ENCODE measurements at places on chromosomes 6 and 20.

DNA sequence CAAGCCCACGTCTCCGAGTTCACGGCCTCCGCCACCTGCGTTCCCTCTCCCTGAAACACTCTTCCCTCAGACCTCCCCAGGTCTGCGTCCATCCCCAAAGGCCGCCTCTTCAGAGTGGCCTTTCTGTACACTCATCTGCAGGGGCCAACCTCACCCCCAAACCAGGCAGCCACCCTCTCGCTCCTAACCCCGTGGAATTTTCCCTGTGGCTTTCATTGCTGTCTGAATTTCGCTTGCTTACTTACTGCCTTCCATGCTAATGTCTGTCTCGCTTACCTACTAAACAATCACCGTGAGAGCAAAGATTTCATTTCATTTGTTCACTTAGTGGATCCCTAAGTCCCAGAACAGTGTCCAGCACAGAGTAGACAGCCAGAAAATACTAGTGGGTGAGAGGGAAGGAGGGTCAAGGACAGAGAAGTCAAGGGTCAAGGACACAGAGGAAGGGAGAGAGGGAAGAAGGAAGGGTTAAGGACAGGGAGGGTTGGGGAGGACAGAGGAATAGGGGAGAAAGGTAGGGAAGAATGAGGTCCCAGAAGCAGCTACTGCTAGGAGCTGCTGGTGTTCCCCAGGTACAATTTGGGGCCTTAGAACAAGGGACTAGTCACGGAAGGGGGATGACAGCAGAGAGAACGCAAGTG lies 114.7 kb downstream of the NFATC2 start:
- no peak overlapping the region for H3K4me3 ChIP-seq
- no peak for DNase-seq
- peaks cover 9% of the 10 kb centered on the region for H3K4me1 ChIP-seq
- H3K36me3 ChIP-seq, result peaks cover 11% of the 10 kb centered on the region
- H3K27me3 ChIP-seq, result no peaks in the 10 kb centered on the region
- H3K27ac ChIP-seq, result no peak overlapping the region

DNA sequence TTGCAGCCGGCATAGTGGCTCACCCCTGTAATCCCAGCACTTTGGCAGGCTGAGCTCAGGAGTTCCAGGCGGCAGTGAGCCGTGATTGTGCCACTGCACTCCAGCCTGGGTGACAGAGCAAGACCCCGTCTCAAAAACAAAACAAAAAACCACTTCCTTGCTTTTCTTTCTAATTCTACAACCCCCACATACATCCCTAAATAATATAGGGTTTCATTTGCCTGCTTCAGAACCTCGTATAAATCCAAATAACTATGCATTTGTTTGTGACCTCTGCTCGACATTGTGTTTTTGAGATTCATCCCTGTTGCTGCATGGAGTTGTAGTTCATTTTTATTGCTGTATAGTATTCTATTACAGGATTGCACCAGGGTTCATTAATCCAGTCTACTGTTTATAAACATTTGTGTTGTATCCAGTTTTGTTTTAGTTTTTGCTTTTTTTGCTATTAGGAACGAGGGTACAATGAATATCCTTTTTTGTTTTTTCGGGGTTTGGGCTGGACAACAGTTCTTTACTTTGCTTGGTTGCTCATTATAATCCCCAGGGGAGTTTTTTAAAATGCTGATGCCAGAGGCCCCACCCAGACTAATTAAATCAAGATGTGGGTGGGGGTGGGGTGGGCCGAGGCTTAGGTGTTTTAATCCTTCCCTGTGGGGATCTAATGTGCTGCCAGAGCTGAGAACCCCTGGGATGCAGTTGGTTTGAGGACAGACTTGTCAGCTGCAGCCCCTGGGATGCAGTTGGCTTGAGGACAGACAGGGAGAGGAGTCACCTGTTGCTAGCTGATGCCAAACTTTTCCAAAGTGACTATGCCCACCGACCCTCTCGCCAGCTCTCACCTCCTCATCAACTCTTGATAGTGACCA lies 2.4 kb upstream of the SNAI1 start:
- DNase-seq, result peak; percentile 19
- no peaks in the 10 kb centered on the region for H3K36me3 ChIP-seq
- H3K27ac ChIP-seq, result no peak overlapping the region
- no peak overlapping the region for H3K4me3 ChIP-seq
- no peaks in the 10 kb centered on the region for H3K27me3 ChIP-seq
- peaks cover 11% of the 10 kb centered on the region for H3K4me1 ChIP-seq

- no peak overlapping the region for H3K27ac ChIP-seq
- H3K36me3 ChIP-seq, result no peaks in the 10 kb centered on the region
- no peaks in the 10 kb centered on the region for H3K27me3 ChIP-seq
- no peak overlapping the region for H3K4me3 ChIP-seq
- no peak for DNase-seq
- peaks cover 5% of the 10 kb centered on the region for H3K4me1 ChIP-seq
Observed at GRCh38 chr6:32815115-32815514, 1.7 kb downstream of the HLA-DOB start.

- H3K4me1 ChIP-seq, result peaks cover 18% of the 10 kb centered on the region
- peak; percentile 75 for DNase-seq
- peak overlapping the region; percentile 38 for H3K4me3 ChIP-seq
- peaks cover 6% of the 10 kb centered on the region for H3K27me3 ChIP-seq
- H3K27ac ChIP-seq, result no peak overlapping the region
Observed at GRCh38 chr6:41442800-41443501, 103.2 kb upstream of the FOXP4 start.

DNA sequence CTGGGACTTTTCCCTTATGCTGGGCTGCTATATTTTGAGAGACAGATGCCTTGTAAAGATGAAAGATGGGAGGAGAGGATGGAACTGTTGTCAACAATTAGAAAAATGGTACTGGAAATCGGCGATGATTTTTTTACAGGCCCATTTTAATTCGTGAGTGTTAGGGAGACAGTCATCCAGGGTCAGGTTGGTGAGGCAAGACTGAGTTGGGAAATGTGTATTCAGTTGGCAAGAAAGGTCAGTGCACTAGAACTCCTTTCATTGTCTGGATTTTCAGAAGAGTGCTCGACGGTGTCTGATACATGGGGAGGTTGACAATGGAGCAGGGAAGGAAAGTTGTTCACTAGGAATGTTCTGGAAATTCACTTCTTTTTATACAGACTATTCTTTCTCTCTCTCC lies 394.4 kb downstream of the QKI start:
- no peak overlapping the region for H3K27ac ChIP-seq
- no peaks in the 10 kb centered on the region for H3K4me1 ChIP-seq
- no peak overlapping the region for H3K4me3 ChIP-seq
- no peaks in the 10 kb centered on the region for H3K27me3 ChIP-seq

DNA sequence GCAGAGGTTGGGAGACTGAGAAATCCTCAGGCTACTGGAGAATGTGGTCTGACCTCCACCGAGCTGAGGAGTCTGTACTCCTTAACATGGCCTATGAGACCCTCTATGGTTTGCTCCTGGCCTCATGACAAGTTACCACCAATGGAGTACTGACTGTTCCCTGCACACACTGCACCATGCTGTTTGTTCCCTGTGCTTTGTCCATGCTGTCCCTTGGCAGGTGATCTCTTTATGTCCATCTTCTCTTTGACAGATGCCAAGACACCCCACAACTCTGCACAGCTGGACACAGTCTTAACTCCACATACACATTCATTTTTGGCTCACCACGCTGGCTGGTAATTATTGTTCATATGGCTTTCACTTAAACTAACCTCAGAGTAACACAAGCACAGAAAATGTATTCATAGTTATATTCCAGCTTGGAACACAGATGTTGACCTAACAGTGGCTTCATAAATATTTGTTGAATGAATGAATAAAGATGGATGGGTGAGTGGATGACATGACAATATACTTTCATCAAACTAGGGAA lies 258.0 kb downstream of the ATXN1 start:
- no peak overlapping the region for H3K4me3 ChIP-seq
- H3K36me3 ChIP-seq, result no peaks in the 10 kb centered on the region
- no peaks in the 10 kb centered on the region for H3K27me3 ChIP-seq
- peaks cover 5% of the 10 kb centered on the region for H3K4me1 ChIP-seq
- DNase-seq, result no peak

DNA sequence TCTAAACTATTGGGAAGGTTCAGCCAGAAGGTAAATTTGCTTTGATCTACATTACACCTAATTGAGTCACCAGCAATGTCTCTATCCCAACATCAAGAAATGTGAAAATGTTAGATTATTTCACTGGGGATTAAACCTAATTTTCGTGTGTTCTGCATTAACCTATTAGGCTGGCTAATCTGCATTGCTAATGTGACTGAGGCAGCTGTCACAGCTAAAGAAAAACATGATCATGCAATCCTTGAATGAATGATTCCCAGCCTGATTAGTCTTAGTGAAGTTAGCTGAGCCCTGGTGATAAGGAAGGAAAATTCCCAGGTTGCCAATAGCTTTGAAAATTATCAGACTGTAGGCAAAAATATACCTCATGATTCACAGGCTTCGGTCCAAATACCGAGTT lies 135.3 kb downstream of the LINC00237 start:
- no peak overlapping the region for H3K4me3 ChIP-seq
- H3K36me3 ChIP-seq, result no peaks in the 10 kb centered on the region
- DNase-seq, result no peak
- no peak overlapping the region for H3K27ac ChIP-seq
- H3K27me3 ChIP-seq, result peaks cover 9% of the 10 kb centered on the region

DNA sequence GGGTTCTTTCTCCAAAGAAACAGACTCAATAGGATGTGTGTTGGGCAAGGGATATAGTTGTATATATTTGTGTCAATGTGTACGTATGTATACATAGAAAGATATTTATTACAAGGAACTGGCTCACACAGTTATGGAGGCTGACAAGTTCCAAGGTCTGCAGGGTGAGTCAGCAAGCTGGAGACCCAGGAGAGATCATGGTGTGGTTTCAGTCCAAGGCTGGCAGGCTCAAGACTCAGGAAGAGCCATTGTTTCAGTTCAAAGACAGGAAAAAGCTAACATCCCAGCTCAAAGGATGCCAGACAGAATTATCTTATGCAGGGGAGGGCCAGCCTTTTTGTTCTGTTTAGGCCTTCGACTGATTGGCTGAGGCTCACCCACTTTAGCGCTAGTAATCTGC lies 89.9 kb upstream of the RALGAPA2 start:
- no peak overlapping the region for H3K4me3 ChIP-seq
- no peaks in the 10 kb centered on the region for H3K4me1 ChIP-seq
- H3K36me3 ChIP-seq, result no peaks in the 10 kb centered on the region
- H3K27ac ChIP-seq, result no peak overlapping the region
- no peaks in the 10 kb centered on the region for H3K27me3 ChIP-seq
- DNase-seq, result no peak

DNA sequence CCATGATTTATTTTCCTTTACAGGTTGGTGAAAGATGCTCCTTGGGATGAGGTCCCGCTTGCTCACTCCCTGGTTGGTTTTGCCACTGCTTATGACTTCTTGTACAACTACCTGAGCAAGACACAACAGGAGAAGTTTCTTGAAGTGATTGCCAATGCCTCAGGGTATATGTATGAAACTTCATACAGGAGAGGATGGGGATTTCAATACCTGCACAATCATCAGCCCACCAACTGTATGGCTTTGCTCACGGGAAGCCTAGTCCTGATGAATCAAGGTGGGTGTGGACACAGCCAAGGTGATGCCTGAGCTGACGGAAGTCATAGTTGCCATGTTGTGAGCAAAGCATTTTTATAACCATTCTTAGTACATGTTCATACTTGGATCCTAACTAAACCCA lies 34.6 kb upstream of the CALHM6 start:
- no peaks in the 10 kb centered on the region for H3K36me3 ChIP-seq
- no peak overlapping the region for H3K4me3 ChIP-seq
- no peak overlapping the region for H3K27ac ChIP-seq
- no peak for DNase-seq

- H3K4me1 ChIP-seq, result no peaks in the 10 kb centered on the region
- no peak overlapping the region for H3K27ac ChIP-seq
- no peaks in the 10 kb centered on the region for H3K36me3 ChIP-seq
- no peak overlapping the region for H3K4me3 ChIP-seq
Observed at GRCh38 chr6:144955859-144956258, 670.7 kb downstream of the UTRN start.

DNA sequence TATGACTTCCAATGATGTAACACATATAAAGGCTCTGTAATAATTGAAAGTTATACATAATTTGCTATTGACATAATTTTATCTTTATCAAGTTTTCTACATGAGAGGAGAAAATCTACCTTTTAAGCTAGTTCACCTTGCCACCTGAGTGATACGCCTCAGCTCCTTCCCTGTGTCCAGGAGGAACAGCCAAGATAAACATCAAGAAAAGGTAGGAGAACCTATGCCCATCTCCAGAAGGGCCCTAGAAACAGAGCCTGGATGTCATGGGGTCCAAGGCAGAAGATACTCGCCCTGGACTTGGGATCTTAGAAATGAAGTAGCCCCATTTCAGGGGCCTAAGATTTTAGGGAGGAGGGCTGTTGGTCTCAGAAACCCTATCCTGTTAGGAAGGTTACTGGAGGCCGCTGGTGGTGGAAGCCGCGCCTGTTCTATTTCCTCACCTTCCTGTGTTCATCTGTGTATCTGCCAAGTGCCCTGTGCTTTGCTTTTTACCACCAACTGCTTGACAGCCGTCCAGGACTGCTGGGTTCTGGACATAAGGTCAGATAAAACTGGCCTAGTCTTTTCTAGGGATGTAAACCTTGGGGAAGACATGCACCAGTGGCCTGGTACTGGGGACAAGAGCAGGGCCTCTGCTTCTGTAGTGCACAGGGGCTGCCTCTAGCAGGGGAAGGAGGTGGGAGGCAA lies 178.5 kb downstream of the ARID1B start:
- H3K4me1 ChIP-seq, result peaks cover 49% of the 10 kb centered on the region
- H3K4me3 ChIP-seq, result no peak overlapping the region
- no peaks in the 10 kb centered on the region for H3K27me3 ChIP-seq
- no peaks in the 10 kb centered on the region for H3K36me3 ChIP-seq
- peak overlapping the region; percentile 81 for H3K27ac ChIP-seq
- DNase-seq, result peak; percentile 74

GRCh38 chr6:108566406-108566805 lies 5.7 kb downstream of the FOXO3 start:
- peak overlapping the region; percentile 100 for H3K27ac ChIP-seq
- DNase-seq, result no peak
- H3K4me3 ChIP-seq, result no peak overlapping the region

- no peaks in the 10 kb centered on the region for H3K27me3 ChIP-seq
- peak; percentile 32 for DNase-seq
- H3K36me3 ChIP-seq, result peaks cover 43% of the 10 kb centered on the region
- H3K4me3 ChIP-seq, result no peak overlapping the region
- H3K4me1 ChIP-seq, result peaks cover 6% of the 10 kb centered on the region
Observed at GRCh38 chr6:32045811-32046449, 7.7 kb downstream of the CYP21A2 start.

DNA sequence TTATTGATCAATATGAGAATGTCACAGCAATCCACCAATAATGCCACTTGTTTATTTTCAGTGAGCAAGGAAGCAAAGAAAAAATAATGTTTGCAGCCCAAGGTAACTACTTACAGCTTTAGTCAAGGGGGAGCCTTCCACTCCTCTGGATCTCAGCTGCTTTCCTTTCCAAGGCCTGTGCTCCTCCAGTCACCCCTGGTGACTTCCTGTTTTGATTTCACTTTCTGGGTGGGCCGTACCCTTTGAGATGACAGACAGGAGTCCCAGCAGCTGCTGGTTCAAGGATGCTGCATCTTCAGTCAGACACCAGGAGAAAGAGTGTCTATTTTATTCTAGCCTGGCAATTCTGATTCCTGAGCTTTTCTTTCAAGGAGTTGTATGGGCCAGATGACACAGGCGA lies 5.6 kb upstream of the VNN2 start:
- H3K27ac ChIP-seq, result no peak overlapping the region
- DNase-seq, result no peak
- no peaks in the 10 kb centered on the region for H3K36me3 ChIP-seq
- H3K4me3 ChIP-seq, result no peak overlapping the region

GRCh38 chr6:118660218-118660569 lies 8.8 kb upstream of the CEP85L start:
- no peaks in the 10 kb centered on the region for H3K4me1 ChIP-seq
- peak; percentile 19 for DNase-seq
- H3K4me3 ChIP-seq, result no peak overlapping the region
- H3K36me3 ChIP-seq, result no peaks in the 10 kb centered on the region
- H3K27me3 ChIP-seq, result no peaks in the 10 kb centered on the region
- no peak overlapping the region for H3K27ac ChIP-seq
